ENCODE measurements at places on chromosomes 7 and 10.

DNA sequence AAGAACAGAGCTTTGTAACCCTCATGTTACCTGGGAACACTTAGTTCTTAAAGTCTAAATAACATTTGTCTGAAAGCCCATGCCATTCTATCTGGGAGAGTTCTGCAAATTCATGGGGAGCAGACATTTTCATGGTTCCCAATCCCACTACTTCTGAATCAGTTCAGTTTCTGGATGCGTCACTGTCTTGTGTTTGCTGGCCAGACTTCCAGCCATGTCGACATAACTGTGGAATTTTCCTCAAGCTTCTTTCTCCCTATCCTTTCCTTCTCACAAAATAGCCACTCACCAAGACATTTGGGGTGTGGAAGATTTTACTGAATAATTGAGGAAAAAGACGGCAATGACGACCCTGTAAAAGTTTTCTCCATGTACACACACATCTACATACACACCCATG is 272.5 kb downstream of the NEBL start:
- no peak for DNase-seq

- no peak for DNase-seq
Measured at GRCh38 chr7:147400221-147400689, 1190.3 kb upstream of the C7orf33 start.

- peak; percentile 21 for DNase-seq
Measured at GRCh38 chr10:76632767-76633051, 1004.9 kb downstream of the KCNMA1 start.

GRCh38 chr10:90193240-90193985 is 492.0 kb downstream of the KIF20B start:
- no peak for DNase-seq

DNA sequence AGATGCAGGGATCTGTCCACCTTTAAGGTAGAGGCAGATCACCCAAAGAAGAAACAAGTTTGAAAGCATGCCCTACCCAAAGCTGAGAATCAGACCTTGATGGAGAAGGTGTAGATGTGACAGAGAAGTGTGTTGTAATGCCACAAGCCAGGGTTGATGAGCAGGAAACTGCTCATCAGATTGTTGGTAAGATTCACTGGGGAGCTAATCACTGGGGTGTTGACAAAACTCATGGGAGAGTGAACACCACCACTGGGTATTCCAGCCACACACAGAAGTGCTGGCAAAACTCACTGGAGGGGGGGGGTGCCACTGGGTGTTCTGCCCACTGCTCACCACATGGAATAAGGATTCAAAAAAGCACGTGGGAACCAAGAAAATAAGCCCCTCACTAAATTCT is 95.2 kb downstream of the IQUB start:
- DNase-seq = no peak

DNA sequence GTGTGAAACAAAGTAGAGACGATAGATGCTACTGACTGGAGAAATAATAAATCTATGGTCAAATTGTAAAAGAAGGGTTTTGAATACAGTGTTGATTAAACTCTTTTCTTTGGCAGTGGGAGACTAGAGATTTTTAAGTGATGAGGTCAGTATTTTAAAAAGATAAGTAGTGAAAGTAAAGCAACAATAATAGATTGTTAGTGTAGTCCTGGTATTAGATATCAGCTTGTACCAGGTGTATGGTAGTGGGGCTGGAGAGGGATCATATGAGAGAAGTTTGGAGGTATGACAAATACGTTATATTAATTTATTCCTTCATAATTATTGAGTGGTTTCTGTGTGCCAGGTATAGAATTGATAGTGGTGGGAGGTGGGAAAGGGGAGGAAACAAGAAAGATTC is 25.2 kb downstream of the PHTF2 start:
- no peak for DNase-seq

GRCh38 chr10:15518250-15518649 is 147.2 kb upstream of the FAM171A1 start:
- no peak for DNase-seq

DNA sequence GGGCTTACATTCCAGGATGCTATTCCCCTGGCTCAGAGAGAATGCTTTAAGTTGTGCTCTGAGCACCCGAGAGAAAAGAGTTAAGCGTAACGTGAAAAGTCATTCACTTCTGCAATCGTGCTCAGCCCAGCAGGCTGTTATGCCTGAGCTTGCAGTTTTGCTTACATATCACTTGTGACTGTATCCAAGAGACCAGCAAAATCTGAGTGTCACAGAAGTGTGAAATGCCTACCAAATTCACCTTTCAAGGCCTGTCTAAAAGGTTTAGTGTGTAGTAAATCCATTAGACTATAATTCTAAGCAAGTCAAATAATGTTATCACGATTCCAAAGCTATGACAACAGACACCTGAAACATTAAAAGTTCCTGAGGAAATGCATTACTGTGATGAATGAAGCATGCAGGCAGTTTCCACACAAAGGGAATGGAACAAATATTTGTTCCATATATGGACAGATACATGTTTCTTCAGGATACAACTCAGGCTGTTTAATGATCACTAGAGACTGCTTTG is 20.1 kb downstream of the ITGB1 start:
- DNase-seq = no peak

DNA sequence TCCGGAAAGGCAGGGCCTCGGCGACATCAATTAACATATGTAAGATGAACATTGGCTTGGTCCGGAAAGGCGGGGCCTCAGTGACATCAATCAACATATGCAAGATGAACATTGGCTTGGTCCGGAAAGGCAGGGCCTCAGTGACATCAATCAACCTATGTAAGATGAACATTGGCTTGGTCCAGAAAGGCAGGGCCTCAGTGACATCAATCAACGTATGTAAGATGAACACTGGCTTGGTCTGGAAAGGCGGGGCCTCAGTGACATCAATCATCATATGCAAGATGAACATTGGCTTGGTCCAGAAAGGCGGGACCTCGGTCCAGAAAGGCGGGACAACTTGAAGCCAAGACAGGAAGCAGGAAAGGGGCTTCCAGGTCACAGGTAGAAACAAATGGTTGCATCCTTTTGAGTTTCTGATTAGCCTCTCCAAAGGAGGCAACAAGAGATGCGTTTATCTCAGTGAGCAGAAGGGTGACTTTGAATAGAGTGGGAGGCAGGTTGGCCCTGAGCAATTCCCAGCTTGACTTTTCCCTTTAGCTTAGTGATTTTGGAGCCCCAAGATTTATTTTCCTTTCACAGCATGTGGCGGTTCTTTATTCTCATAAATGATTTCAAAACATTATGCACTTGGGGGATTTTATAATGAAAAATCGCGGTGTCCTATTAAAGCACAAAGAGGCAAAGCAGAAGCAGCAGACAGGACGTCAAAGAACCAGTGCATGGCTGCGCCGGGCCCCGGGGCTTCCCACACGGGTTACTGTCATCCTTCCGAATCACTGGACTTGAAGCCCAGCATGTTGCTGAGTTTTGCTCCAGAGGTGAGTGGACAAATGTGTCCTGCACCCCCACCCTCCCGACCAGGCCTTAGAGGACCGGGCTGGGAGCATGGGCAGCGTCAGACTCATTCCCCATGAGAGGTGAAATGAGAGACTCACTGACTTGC is 43.1 kb upstream of the EN2 start:
- no peak for DNase-seq

DNA sequence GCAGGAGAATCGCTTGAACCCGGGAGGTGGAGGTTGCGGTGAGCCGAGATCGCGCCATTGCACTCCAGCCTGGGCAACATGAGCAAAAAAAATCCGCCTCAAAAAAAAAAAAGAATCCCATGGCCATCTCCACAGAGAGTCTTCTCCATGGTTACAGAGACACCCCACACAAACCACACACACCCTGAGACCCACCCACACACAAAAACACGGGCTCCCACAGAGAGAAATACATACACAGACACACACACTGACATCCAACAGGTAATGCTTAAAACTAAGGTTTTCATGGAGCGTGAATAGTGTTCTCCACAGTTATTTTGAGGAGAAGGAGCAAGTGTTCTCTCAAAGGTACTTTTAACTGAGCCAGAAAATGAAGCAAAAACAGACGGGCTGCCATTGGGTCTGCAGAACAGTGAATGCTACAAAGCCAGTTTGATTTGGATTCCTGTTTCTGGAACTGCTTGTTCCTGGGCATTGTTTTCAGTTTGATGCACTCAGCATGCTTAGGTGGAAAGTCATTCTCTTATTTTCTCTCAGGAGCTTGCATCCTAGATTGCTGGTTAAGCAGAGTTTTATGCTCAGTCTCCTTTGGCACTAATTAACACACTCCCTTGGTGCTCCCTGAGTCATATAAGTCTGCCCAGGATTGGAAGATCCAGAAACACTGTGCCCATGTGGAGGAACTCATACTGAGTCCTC is 15.4 kb downstream of the AHCYL2 start:
- DNase-seq = no peak
